Stimulated activated naive CD8-positive, alpha-beta T cell treated with anti-CD3 and anti-CD28 coated beads, Interleukin-15, Interleukin-2, amounts not matched to agents 100 U/mL and 50 U/mL, for 24 hours (primary cell): ENCODE measurements at places on chromosomes 2 and 18.

GRCh38 chr18:12520442-12520992, 112.8 kb downstream of the PRELID3A start:
- DNase-seq = no peak

GRCh38 chr18:68992719-68993482, 195.0 kb downstream of the CCDC102B start:
- DNase-seq = no peak

- DNase-seq = no peak
These were observed 57.2 kb downstream of the NYAP2 start for GRCh38 chr2:225456619-225457260.

GRCh38 chr18:42038936-42039335, 83.9 kb downstream of the PIK3C3 start:
- no peak for DNase-seq

- no peak for DNase-seq
These were observed 787.6 kb upstream of the SALL3 start for GRCh38 chr18:78192054-78192453.

DNA sequence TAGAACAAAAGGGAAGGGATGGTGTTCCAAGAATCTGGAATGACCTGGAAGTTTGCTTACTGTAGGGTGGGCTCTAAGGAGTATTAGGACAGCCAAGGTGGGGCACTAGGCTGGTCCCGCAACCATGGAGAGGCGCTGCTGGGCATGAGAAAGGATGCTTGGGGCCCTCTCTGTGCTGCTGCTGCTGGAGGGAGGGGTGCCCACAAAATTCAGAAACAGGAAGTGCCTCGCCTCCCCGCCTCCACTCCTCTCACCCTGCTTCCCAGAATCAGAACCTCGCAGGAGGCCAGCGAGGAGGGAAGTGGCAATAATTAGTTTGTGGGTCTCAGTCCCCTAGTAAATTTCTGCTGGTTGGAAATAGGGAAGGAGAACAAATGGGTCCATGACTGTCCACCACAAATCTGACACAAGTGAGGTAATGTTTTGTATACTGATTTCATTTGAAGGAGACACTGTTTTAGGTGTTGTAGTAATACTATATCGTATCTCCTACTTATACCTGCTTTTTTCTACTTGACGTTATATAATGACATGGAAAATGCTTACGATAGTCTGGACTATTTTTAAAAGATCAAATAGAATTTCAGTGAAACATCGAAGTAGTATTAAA, 7.9 kb upstream of the PDCL3 start:
- peak; percentile 51 for DNase-seq

DNA sequence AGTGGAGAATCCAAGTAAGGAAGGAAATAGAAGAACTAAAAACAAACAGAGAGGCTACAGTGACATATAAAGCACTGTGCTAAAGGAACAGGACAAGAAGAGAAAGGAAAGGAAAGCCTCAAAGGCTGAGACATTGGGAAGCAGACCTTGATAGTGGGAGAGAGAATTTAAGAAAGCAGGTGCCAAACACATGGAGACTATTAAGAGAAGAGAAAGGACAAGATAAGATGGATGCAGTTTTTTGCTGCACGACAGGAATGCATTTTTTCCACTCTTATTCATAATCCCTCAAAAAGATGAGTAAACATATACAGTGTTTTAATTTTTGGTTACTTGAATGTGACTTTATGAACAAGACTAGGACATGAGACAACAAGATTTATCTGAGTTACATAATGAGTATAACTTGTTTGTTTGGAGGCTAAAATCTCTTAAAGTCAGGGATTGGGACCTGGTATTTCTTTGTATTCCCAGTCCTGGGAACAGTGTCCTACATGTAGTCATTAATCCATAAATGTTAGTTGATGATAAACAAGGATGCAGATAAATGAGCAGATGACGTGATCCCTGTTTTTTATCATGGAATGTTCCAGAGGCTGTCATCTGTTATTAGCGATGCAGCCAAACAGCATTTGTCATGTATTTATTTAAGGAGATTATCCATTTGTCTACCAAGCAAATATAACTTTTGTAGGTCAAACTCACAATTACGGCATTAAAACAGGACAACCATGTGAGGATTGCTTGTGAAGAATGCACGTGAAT, 141.7 kb downstream of the DNER start:
- no peak for DNase-seq

DNA sequence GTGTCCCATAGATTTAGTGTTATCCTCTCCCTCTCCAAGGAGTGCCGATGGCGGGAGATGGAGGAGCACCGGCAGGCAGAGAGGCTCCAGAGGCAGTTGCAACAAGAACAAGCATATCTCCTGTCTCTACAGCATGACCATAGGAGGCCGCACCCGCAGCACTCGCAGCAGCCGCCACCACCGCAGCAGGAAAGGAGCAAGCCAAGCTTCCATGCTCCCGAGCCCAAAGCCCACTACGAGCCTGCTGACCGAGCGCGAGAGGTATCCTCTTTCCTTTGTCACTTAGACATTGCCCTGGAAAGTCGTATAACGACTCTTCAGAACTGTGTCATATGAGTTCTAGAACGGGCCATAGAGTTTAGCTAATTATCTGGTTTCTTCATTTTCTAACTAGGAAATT, 132.2 kb upstream of the IL1R2 start:
- DNase-seq = no peak

DNA sequence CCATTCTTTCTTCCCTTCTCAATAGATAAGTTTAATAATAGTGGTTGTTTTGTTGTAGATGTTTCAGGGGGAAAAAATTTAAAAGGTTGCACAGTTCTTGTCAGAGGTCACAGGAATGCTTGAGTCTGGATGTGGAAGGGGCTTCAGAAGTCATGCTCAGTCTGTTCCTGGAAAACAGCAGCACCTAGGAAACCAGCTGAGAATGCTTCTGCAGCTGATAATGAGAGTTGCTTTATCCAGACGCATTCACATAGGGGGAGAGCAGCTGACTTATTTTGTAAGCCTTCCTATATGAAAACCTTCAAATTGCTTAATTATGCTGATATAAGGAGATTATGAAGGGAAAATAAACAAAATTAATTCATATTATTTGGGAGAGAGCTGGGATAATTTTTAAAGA, 235.5 kb downstream of the GULP1 start:
- DNase-seq = no peak

- DNase-seq = no peak
These were observed 68.8 kb upstream of the CDC42EP3 start for GRCh38 chr2:37740164-37740739.

- no peak for DNase-seq
These were observed 360.6 kb upstream of the TNP1 start for GRCh38 chr2:217220228-217221013.

- DNase-seq = no peak
These were observed 45.4 kb upstream of the CCDC150 start for GRCh38 chr2:196594158-196594557.

DNA sequence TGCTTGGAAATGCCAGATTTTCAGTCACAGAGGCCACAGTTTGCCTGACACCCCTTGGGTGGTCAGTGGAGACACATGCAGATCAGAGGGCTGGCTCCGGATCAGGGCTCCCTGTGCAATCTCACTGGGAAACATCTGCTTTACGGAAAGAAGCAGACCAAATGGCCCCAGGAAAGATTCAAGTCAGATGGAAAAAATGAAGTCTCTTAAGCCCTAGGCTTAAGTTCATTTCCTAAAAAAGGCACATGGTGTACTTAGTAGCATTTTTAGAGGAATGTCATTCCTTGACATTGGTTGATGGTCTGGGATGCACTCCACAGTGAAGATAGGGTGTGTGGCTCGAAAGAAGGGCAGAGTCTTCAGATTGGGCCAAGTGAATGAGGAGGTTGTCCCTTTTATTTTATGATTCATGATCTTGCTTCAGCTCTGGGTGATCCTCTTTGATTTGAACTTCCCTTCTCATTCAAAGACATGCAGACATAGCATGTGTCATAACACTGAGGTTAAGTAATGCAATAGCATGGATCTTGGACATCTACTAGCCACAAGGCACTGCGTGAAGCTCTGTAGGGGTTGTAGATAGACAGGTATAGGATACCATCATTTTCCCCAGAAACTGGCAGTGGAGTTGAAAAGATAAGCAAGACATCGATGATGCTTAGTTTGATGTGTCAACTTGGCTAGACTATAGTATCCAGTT, 56.5 kb downstream of the KCNE4 start:
- no peak for DNase-seq

GRCh38 chr2:188582211-188582610, 290.5 kb downstream of the GULP1 start:
- DNase-seq = no peak

DNA sequence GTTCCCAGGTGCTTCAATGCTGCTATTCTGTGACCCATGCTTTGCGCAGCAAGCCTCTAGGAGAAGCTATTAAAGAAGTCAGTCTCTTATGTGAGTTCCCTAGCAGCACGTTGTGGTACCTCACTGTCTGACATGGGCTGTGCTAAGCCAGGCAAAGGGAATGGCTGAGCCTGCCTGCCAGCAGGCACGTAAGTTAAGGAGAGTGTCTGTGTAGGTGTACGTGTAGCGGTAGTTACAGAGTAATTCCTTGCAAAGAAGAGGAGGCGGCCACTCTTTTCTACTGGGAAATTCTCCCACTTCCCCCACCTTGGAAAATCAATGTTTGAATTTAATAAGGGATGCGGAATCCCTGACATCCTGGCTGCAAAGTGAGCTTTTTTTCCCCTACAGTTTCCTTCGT, 123.5 kb upstream of the LYPD1 start:
- DNase-seq = no peak

DNA sequence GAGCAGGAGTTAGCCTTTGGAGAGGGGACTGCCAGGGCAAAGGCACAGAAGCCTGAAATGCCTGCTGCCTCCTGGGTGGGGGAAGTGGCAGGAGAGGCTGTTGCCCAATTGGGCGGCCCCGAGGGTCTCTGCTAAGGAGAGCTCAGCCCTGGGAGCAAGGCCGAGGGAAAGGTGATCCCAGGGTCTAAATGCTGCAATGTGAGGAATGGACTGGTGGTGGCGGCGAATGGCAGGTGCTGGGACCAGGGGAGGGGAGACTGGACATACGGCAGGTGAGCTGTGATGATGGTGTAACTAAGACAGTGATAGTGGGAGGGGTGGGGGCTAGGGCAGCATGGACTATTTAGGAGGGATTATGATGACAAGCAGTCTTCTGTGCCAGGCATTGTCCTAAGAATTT, 104.0 kb downstream of the DYSF start:
- DNase-seq = no peak

GRCh38 chr2:224691563-224691962, 24.6 kb downstream of the CCDC195 start:
- DNase-seq = no peak

GRCh38 chr2:28750316-28751251, 1.0 kb upstream of the PPP1CB start:
- DNase-seq = peak; percentile 45

DNA sequence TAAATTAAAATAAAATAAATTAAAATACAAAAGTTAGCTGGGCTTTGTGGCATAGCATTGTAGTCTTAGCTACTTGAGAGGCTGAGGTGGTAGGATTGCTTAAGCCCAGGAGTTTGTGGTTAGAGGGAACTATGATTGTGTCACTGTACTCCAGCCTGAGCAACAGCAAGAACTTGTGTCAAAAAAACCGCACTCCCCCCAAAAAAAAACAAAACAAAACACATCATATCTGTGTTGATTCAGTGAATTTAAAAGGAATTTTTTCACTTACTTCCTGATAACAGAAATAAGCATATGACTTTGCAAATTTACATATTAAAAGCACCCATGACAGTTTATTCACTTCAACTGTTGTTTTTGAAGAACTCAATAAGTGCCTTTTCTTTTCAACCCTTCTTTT, 68.1 kb upstream of the PELI1 start:
- DNase-seq = no peak

DNA sequence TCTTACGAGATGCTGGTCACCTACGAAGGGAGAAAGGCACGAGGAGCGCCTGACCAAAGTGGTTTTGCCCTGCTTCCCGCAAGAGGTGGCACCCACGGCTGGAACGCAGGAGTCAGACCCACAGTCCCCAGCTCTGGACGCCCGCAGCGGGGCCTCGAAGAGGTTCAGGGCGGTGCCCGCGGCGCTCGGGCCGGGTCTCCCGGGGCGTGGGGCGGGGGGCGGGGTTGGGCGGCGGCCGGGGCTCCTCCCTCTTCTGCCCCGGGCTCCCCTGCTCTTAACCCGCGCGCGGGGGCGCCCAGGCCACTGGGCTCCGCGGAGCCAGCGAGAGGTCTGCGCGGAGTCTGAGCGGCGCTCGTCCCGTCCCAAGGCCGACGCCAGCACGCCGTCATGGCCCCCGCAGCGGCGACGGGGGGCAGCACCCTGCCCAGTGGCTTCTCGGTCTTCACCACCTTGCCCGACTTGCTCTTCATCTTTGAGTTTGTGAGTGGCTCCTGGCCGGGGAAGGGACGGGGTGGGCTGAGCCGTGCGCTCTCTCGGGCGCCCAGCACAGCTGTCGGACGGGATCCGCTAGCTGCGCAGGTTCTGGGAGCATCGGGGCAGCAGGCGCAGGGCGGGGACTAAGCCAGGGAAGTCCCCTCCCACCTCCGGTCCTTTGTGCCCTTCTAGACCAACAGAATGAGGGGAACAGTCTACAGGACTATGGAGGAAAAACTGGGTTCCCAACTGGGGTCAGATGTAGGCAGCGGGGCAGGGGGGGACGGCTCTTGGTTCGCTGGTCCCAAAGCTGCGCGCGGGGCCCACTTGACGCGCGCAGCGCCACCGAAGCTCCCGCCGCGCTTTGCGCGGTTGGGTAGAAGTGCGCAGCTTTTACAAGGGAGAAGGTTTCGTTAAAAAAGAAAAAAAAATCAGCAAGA, at the start of gene MAL:
TSS of gene MAL (plus strand) at position 303 of the 914 bp plus-strand sequence. CDS start at position 388, 85 bp downstream.
- peak; percentile 69 for DNase-seq

DNA sequence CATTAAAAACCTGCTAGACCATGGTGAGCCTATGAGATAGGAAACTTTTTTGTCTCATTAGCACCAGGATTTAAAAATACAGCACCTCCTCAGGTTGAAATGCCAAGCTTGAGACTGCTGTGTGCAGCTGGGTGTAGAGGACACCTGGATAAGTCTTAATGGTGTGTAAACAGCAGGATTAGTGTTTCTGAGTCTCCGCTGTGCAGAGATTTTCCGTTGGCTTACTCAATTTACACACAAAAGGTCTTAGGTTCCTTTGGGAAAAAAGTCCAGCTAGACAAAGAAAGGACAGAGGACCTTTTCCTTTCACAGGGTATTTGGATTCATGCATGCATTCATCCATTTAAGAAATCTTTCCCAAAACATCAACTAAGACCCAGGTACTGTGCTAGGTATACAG, 168.1 kb downstream of the NRXN1 start:
- DNase-seq = no peak

- no peak for DNase-seq
These were observed 78.5 kb downstream of the PRKCE start for GRCh38 chr2:45729753-45730512.

GRCh38 chr2:56871644-56872043, 687.9 kb downstream of the CCDC85A start:
- DNase-seq = no peak

- no peak for DNase-seq
These were observed 114.3 kb downstream of the DIS3L2 start for GRCh38 chr2:232075859-232076258.

GRCh38 chr2:199452991-199453379, 4.8 kb downstream of the SATB2 start:
- no peak for DNase-seq

- DNase-seq = no peak
These were observed 320.7 kb downstream of the MTX2 start for GRCh38 chr2:176589825-176590440.

- no peak for DNase-seq
These were observed 285.6 kb upstream of the EPHA4 start for GRCh38 chr2:221857719-221858118.
